ENCODE measurements at places on chromosomes 3 and 15.

- DNase-seq: no peak
Measured at GRCh38 chr15:31309893-31310606, 16.6 kb upstream of the KLF13 start.

DNA sequence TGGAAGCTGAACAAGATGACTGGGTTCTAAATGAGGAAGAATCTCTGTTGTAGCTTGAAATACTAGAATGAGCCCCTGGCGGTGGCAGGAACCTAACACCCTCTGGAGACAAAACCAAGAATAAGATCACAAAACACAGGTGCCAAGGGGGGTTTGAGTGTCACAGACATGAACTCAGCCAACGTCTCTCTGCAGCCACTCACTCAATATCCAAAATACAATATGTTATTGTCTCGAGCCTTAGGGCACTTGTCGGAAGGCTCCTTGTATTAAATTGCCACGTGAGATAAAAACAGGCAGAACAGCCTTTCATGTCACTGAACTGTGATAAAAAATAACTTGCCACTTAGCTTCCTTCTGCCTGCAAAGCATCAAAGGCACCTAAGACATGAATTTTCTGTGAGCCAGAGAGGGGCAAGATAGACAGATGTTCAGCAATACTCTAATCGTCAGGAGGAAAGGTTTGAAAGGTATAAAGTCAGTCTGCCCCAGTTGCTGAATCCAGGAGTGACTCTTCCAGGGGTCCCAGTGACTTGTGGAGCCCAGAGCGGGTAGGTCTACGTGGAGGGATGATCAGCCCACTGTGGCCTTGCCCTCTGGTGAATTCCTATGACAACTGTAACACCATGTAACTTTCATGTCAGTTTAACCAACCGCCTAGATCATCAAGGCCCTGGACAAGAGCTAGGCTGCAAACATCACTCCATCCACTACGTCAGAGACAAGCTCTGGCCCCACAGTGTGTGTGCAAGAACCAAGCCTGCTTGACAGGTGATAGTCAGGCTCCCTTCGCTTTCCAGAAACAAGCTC, 165.2 kb downstream of the OSBPL10 start:
- no peak for DNase-seq

DNA sequence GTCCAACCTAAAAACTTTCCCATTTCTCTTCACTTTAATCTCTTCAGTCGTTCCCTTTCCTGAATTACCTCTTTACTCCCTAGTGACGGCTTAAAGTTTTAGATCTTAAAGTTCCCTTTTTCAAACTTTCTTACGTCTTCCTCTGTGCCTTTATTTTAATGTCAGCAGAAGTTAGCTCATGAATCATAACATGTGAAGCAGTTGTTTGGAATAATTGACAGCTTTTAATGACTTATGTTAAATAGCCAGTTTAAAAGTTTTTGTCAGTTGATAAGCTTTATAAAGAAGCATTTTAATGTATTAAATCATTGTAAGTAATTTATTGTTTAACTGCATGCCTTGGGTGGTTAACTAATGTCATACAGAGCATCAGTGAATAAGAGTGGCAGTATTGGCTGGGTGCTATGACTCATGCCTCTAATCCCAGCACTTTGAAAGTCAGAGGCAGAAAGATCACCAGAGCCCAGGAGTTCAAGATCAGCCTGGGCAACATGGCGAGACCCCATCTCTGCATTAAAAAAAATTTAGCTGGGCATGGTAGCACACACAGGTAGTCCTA, 33.9 kb downstream of the PIK3CA start:
- no peak for DNase-seq

GRCh38 chr15:41169086-41169485, 53.0 kb upstream of the INO80 start:
- DNase-seq: no peak

DNA sequence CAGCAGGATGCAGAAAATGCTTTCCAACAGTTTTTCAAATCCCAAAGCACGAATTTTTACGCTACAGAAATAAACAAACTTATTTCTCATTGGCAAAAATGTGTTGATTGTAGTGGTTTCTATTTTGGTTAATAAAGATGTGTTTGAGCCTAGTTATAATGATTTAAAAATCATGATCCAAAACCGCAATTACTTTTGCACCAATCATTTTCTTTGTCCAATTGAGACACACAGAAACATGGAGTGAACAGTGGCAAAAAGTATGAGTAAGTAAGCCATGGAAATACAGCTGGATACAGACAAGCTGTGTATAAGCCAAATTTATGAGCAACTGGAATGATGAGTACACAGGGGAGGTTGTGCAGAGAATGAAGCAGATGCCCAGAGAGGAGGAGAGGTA, 427.9 kb downstream of the NTRK3 start:
- no peak for DNase-seq

- no peak for DNase-seq
Measured at GRCh38 chr15:80485370-80486164, 81.4 kb downstream of the ARNT2 start.

DNA sequence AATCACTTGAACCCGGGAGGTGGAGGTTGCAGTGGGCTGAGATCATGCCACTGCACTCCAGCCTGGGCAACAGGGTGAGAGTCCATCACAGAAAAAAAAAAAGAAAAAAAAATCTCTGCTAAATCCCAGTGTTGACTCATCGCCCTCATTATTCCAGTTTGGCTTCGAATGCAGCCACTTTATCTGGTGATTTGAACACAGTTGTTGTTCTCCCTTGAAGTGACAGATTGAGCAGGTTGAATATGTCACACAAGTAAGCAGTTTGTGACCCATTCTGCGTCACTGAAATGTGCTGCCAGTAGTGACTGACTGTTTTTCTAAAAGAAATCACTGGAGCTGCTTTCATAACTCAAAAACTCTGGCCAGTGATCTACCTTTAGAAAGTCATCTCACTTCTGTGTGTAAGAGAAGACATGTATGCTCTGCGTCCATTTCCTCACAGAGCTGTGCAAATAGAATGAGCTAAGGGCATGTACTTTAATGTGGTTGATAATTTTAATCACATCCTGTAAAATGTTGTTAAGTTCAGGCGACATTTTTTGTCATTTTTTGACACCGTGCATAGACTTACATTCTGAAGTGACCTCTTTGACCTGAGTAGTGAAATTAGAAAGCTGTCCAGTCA, 12.5 kb downstream of the DOCK3 start:
- no peak for DNase-seq

- no peak for DNase-seq
Measured at GRCh38 chr3:76372497-76372896, 587.1 kb upstream of the ZNF717 start.

GRCh38 chr3:196740481-196741248, 1.0 kb downstream of the PAK2 start:
- no peak for DNase-seq

DNA sequence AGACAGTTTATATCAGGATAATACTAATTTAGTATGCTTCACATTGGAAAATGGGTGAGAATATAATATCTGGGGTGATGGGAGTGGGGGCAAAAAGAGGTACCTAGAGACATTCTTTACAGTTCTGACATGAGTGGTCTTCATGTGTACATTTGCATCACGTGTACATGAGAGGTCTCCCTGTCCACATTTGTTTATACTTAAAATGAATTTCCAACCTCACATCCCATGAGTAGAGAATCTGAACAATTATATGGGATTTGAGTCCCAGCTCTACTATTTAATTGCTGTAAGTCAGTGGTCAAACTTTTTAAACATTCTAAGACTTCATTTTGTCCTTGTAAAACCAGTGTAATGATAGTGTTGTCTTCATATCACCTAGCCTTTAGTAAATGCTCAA, 408.4 kb downstream of the NAALADL2 start:
- DNase-seq: no peak

GRCh38 chr3:81237181-81237580, 524.3 kb downstream of the GBE1 start:
- DNase-seq: no peak

DNA sequence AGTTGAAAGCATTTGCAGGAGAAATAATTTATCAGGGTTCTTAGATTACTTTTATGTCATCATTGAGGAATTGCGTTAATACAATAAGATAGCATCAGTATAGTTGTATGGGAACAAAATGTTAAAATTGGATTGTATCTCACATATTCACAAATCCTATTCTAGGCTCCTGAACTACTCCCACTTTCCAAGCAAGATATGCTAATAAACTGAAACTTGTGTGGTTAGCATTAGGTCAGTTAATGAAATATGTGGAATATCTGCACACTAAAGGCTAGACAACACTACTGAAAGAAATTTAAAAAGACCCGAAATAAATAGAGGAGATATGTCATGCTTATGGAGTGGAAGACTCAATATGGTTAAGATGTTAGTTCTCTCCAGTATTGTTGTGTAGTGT, 272.7 kb downstream of the DOCK3 start:
- no peak for DNase-seq

GRCh38 chr3:114435386-114436115, 141.7 kb downstream of the TIGIT start:
- DNase-seq: no peak

DNA sequence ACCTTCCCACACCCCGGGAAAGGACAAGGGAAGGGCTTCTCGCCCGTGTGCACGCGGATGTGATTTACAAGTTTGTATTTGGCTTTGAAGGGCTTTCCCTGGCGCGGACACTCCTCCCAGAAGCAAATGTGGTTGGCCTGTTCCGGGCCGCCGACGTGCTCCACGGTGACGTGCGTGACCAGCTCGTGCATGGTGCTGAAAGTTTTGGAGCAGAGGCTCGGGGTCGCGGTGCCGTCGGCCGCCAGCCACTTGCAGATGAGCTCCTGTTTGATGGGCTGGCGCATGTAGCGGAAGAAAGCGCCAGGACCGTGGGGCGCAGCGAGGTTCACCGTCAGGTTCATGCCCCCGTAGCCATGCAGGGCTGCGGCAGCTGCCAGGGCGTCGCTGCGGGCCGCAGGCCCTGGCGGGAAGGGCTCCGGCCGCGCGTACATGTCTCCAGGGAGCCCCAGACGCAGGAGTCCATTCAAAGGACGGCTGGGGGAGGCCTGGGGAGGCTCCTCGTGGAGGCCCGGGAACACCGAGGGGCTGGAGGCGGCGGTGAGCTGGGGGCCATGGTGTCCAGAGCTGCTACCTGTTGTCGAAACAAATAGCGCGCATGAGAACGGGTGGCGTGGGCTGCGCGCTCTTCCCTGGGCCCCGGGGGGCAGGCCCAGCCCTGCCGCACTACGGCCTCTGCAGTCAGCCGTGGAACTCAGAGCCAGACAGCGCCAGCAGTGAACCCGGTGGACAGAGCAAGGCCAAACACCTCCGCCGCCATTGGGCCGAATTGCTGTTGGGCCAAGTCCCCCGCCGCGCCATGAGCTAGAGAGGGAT, 10.2 kb downstream of the ZIC4 start:
- no peak for DNase-seq

- no peak for DNase-seq
Measured at GRCh38 chr15:91316126-91316525, 216.1 kb downstream of the SV2B start.

GRCh38 chr3:25727316-25727715, 55.9 kb downstream of the NGLY1 start:
- no peak for DNase-seq

DNA sequence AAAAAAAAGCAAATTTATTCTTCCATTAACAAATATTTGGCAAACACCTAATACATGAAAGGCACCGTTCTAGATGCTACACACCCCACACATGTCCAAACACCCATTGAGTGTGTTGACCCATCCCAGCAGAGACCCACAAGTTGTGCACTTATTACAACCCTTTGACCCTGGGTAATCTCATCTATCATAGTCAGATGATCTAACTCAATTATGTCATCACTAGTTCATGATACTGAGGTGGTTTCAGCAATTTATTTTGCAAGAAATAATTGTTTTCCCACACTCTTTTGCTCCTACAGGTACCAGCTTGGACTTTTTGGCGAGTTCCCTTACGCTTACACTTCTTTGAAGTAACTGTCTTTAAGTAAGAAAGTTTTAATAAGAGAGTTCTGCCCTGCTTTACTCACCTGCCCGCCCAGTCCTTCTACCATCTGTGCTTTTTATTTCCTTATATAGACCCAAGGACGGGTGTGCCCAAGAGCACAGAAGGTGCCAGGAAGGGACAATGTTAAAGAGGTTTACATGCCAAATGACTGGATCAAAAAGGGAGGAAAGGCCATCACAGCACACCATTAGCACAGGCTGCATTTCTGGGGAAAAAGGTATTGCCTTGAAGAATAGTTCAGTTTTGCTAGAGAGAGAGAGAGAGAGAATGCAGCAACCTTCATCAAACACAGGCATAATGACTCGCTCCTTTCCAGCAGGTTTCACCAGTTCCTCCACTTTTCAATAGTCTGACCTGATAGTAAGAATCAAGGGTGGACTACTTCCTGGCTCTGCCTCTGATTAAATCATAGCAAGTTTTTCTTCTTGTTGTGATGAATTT, 54.5 kb upstream of the ATP11B start:
- no peak for DNase-seq

GRCh38 chr3:13879946-13880810, at the start of gene WNT7A:
Gene WNT7A, minus strand, starts transcription at chr3:13880071. Its CDS starts 255 bp downstream, at chr3:13879816.
- no peak for DNase-seq

GRCh38 chr3:185699927-185700326, 113.8 kb downstream of the SENP2 start:
- DNase-seq: no peak

- no peak for DNase-seq
Measured at GRCh38 chr3:187125319-187126031, 13.8 kb downstream of the RPL39L start.

DNA sequence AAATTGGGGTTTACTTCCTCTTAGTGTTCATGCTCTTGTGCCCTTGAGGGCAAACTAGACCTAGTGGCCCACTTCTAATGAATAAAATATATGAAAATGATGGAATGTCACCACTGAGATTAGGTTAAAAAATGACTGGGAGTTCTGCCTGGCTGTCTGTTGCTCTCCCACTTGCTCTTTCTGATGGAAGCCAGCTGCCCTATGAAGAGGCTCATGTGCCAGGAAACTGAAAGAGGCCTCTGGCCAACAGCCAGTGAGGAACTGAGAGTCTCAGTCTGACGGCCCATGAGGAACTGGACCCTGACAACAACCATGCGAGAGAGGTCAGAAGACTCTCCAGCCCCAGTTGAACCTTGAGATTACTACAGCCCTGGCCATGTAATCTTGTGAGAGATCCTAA, 107.1 kb upstream of the FHIT start:
- peak; percentile 20 for DNase-seq

DNA sequence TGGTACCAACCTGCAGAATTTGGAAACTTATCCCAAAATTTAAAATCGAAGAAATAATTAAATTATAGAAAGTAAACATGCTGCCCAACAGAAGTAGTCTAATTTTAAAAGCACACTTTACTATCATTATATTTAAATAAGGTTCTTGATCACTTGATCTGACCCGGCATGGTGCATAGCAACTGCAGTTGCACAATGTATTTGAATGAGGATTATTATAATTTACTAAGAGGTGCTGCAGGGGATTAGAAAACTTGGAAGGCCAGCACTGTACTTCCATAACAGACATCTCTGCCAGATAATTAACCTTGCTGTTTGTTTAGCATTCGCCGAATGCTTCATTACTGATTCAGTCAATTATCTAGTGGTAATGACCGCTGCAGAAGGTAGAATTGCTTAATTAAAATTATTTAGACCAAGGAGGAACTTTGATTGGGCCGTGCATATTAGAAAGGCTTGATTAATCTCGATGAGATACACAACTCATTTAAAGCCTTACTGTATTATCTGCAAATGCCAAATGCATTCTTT, 971.6 kb downstream of the ZPLD1 start:
- no peak for DNase-seq

- DNase-seq: no peak
Measured at GRCh38 chr3:100184948-100185570, 70.8 kb upstream of the FILIP1L start.

GRCh38 chr15:69480932-69481331, 28.3 kb downstream of the RPLP1 start:
- no peak for DNase-seq

- no peak for DNase-seq
Measured at GRCh38 chr3:35624698-35625097, 14.6 kb upstream of the ARPP21 start.

- DNase-seq: no peak
Measured at GRCh38 chr3:30350011-30350410, 256.4 kb upstream of the TGFBR2 start.

Data from SHP77 treated with DMSO at 0.1 percent for 48 hours (cell line).